T follicular helper cell (primary cell): ENCODE measurements at places on chromosomes 2 and 18.

- no peak for DNase-seq
These were observed 75.1 kb downstream of the ACOXL start for GRCh38 chr2:110807522-110807921.

- DNase-seq, result no peak
These were observed 397.6 kb upstream of the MYT1L start for GRCh38 chr2:2728635-2729034.

- DNase-seq, result no peak
These were observed 130.0 kb downstream of the TAF4B start for GRCh38 chr18:26356045-26356785.

DNA sequence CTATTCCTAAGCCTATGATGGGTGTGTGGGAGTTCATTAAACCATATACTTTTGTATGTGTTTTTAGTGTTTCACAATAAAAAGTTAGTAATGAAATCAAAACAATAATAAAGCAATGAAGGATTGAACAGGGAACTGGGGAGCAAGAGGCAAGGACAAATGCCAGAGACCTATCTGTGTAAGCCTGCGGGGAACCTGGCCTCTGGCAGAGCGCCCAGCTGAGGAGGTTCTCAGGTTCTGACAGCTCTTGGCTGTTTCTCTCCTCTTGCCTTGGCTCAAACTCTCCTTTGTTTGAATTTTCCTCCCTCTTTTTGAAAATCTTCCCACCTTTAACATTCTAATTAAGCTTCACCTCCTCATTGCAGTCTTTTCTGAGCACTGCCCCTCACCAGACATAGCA, 200.0 kb upstream of the NCKAP5 start:
- DNase-seq, result no peak

GRCh38 chr2:62304429-62305417, 108.8 kb downstream of the B3GNT2 start:
- DNase-seq, result no peak

GRCh38 chr2:109521233-109522062, 92.3 kb downstream of the SEPTIN10 start:
- no peak for DNase-seq

DNA sequence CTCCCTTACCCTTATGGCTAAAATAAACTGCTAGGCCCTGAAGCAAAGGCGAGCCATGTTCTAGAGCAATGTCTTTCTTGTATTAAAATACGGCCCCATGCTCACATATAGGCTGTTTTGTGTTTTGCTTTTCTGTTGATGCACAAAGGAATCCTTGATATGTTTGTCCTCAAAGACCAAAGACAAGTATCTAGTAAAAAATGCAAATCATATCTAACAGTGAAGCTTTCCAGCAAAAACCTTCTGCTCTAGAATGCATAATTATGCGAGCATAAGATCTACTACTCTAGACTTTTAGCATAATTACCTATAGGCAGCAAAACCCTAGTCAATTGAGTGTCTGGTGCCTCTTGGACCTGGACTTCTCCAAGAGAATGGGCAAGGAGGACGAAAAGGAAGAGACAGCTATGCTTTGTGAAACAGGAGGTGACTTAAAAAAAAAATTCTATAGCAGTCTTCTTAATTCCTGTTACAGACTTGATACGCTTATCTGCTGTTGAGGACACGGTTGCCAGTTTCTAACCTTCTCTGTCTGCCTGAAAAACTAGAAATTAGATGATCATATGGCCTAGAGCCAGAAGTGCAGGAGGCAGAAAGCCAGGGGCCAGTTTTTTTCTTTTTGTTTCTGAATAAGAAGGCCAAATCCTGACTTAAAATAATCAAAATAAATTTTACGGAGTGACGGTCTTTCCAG, 1.5 kb upstream of the AMMECR1L start:
- DNase-seq, result no peak
